ENCODE measurements at places on chromosomes 4 and X. TPM values are rescaled to one million over a fixed set of nuclear protein-coding genes. Genes with fewer than 3 reads are reported as not detected.

The TNIP3 gene
- total RNA-seq: not detected

The ADRA2C gene
- 0.29 TPM for total RNA-seq

The CXorf49 gene
- total RNA-seq: not detected

The CTAG2 gene
- total RNA-seq: not detected

The PABPC1L2B gene
- not detected for total RNA-seq

The CT45A10 gene
- total RNA-seq: not detected

The DEFB131A gene
- total RNA-seq: not detected

The OFD1 gene
- 12.0 TPM for total RNA-seq

The OPRPN gene
- not detected for total RNA-seq

The RAB33B gene
- 24.6 TPM for total RNA-seq

The C4orf50 gene
- not detected for total RNA-seq

The MSX1 gene
- 5.4 TPM for total RNA-seq

The STARD8 gene
- total RNA-seq: 9.3 TPM

The CAMK2D gene
- 45.1 TPM for total RNA-seq

The BCORL1 gene
- total RNA-seq: 3.2 TPM

The TEX11 gene
- total RNA-seq: not detected

Data from vein endothelial cell (primary cell).